Pancreas (tissue), 10 donors: ENCODE measurements at places on chromosomes 7 and 10. TPM values are rescaled to one million over a fixed set of nuclear protein-coding genes. Genes with fewer than 3 reads are reported as not detected.

The FKBP6 gene
- polyA plus RNA-seq: 0.05 TPM

GRCh38 chr7:51965454-51965853 lies 648.8 kb upstream of the COBL start:
- DNase-seq: no peak

GRCh38 chr10:31758495-31758894 lies 170.1 kb downstream of the ARHGAP12 start:
- DNase-seq: no peak

- DNase-seq: no peak
These were observed 37.5 kb upstream of the AGK start for GRCh38 chr7:141513720-141514119.

The SP4 gene
- polyA plus RNA-seq: 1.3 TPM

GRCh38 chr7:34823650-34824258 lies 165.7 kb downstream of the NPSR1 start:
- DNase-seq: peak; percentile 21

DNA sequence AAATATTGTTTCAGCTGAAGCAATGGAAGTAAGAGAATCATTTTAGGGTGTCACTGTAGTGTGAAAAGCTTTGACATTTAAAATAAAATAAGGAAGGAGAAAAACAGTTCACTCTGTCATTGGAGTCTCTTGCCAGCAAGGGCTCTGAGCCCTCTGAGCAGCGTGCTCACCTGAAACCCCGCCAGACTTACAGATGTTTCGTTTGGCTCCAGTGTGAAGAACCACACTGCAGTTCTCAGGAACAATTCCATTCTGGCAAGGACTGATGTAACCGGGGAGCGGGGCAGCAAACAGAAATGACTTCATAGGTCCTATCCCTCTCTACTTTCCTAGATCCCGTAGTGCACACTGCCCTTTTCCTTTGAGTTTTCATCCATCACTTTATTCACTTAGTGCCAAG lies 164.3 kb downstream of the CELF2 start:
- peak; percentile 69 for DNase-seq

- DNase-seq: no peak
These were observed 52.7 kb upstream of the BTRC start for GRCh38 chr10:101301111-101301731.

DNA sequence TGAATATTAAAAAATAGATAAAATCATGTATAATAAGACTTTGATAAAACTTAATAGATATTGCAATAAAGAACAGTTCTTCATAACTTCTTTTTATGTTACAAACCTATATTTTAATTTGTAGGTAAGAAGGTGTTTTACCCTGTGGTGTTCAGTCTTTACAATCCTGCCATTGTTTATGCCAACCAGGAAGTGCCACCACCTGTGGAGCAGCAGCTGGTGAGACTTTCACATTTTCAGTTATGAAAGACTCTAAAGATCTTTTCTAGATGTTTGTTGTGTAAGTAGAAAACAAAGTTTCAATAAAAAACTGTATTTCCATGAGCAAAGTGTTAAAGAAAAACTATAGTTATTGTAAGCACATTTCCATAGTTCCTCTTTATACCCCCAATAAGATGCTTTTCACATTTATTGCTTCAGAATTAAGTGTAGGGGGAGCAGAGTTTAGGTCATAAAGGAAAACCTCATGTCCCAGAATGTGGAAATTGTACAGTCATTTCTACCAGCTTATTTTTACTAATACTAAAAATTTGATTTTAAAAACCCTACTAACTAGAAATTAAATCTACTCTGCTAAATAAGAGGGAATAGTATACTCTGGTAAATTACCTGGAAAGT lies 28.7 kb downstream of the CSGALNACT2 start:
- no peak for DNase-seq

DNA sequence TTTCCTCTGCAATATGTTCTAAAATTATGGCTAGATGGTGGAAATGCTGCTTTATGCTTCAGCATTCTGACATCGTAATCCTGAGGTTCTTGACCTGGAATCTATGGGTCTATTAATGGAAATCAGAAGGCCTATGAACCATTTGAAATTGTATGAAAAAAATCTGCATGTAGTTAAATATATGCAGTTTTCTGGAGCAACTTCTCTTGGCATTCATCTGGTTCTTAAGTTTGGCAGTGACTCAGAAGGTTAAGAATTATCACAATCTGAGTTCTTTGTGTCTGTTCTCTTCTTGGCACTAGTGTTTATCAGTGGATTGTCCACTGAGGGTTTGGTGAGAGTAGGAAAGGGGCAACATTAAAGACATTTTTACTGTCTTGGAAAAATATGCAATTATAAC lies 71.1 kb upstream of the FZD1 start:
- DNase-seq: no peak

GRCh38 chr10:62919776-62920175 lies 103.6 kb upstream of the EGR2 start:
- DNase-seq: no peak

The SLC12A9 gene
- polyA plus RNA-seq: 34.4 TPM

- DNase-seq: no peak
These were observed 15.2 kb upstream of the PILRB start for GRCh38 chr7:100342765-100343164.

DNA sequence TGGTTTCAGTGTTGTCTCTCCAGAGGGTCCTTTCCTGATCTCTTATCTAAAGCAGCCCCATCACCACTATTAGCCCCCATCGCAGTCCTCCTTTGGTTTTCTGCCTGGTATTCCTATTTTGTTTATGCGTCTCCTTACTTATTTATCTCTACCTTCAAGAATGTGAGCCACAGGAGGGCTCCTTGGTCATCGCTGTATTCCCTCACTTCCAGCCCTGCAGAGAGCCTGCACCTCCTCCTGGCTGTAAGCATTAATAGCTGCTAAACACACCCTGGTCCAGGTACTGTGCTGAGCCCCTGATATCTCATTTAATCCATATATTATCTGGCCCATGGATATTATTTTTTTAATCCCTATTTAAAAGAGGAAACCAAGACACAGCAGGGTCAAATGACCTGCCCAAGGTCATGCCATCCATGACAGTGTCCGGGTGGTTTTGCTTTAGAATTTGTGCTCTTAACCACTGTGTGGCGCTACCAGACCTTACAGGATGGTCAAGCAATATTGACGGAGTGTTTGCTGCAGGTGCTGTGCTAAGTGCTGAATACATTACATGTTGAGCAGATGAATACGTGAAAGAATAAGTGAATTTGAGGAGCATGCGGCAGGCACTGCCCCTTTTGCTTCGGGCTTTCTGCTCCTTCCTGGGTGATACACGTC lies 227.2 kb downstream of the ADAM12 start:
- no peak for DNase-seq

The DLX5 gene
- polyA plus RNA-seq: 0.09 TPM

The IQCE gene
- 8.8 TPM for polyA plus RNA-seq

DNA sequence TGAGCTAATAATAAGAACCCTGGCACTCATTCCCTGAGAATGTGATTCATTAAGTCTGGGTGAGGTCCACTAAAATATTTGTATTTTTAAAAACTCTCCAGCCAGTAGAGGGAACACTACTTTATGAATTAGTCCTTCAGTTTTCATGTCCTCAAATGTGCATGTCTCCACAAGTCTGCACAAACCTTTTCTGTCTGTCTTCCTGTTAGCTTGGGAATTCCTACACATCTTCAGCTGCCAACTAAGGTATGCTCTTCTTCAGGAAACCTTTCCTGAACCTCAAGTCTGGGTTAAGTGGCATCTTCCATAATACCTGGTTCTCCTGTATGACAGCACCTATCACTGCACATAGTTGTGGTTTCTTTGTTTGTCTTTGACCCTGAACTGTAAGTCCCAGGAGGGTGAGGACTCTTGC lies 119.6 kb upstream of the MKX start:
- no peak for DNase-seq

DNA sequence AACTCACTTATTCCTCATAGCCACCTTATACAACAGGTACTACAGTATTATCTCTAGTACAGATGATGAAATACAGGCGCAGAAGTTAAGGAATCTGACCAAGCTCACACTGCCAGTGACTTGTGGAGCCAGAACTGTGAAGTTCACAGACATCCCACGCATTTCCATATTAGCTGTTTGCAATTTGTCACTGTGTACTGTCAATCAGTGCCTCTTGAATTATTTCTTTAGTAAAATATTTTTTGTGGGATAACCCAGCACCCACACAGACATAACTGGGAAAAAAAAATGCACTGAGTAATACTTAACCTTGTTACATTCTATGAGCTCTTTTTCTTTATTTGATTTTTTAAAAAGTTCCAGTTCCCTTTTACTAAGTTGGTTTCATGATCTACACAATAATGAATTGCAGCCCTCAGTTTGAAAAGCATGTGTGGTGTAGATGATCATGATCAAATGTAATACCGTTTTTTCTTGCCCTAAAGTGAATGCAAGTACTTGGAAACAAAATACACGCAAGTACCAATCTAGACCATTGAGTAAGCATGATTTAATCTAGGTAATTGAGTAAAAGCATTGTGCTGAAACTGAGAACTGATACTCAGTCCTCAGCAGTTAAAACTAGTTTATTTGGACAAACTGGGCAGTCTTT lies 14.1 kb downstream of the CUL1 start:
- no peak for DNase-seq

DNA sequence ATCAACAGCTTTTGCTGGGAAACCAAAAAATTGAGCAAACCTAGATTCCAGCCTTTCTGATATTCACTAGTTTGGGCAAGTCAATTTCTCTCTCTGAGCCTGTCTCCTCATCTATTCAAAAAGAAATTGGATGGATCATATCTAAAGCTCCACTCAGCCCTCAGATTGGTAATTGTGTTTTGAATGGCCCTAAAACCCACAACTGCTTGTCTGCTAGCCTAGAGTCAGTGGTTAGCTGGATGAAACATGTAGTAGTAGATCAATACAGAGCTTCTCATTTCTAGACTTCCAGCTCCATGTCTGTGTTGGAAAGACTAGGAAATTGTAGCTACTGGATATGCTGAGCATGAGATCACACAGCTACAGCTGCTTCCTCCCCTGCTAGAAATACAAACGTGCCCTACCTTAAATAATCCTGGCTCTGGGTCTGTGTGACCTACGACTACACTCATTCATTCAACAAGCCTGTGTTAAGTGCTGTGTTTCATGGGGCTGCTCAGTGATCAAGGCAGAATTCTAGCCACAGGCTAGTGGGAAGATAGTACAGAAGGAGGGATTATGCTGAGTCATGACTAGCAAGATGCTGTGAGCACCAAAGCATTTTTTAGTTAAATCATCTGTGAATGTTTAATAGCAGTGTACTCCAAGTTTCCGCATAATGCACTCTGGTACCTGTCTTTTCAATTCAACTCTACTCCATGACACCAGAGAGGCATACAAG lies 15.7 kb downstream of the DNTT start:
- no peak for DNase-seq

The NYAP1 gene
- polyA plus RNA-seq: 3.7 TPM

The SPRN gene
- polyA plus RNA-seq: 0.82 TPM

DNA sequence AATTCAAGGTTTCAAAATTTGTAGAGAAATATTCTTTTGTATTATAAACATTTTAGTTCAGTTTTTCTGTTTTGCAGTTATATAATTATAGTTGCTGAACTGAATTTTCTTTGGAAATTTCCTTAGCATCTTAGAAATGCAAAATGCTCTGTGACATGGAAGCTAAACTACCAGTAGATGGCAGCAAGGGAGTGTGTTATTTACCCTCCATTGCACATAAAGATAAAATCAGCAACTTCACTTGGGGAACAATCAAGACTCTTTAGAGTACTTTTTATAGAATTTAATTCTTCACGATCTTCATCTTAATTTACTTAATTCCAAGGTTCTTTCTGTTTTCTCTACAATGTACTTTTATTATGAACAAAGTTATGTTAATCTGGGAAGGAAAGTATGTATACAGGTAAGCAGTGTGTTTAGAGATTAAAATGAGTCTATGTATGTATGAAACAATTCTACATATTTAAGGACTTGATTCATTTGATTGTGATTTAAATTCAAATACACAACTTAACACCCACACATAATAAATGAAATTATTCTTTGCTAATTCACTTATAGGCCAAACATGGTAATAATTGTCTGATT lies 404.2 kb downstream of the THSD7A start:
- no peak for DNase-seq

GRCh38 chr7:5869691-5870090 lies 10.9 kb upstream of the OCM start:
- no peak for DNase-seq

GRCh38 chr10:71218651-71219050 lies 6.3 kb downstream of the UNC5B start:
- peak; percentile 27 for DNase-seq

GRCh38 chr10:23331567-23332301 lies 12.9 kb downstream of the C10orf67 start:
- DNase-seq: no peak
